ENCODE measurements at places on chromosomes 11 and 22.

DNA sequence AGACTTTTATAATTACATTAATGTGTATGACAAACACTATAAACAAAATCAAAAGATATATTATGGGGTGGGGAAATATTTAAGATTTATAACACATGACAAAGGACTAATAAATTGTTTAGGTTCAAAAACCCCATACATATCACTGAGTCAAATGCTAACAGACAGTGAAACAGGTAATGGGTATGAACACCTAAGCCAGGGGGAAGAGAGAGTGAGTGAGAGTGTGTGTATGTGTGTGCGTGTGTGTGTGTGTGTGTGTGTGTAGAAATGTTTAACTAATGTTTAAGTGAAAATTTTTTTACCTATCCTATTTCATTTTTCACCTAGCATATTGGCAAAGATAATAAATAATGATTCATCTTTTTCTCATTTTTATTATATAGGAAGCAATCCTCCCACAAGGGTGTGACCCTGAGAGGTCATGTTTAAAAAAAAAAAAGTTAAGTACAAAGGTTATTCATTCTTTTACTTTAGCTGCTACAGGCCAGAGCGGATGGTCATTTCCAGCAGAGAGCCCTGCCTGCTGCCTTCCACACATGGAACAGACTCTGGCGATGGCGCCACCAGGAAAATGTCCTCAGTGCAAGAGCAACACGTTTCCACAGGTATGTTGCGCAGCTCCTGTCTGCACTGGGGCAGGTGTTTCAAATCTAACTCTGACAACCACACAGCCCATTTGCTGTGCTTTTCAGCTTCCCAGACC is 72.9 kb downstream of the PISD start:
- no peak for DNase-seq

GRCh38 chr22:30390974-30391691 is 3.9 kb upstream of the RNF215 start:
- DNase-seq, result peak; percentile 58

- DNase-seq, result no peak
Observed at GRCh38 chr22:46749682-46750529, 11.9 kb upstream of the CERK start.

DNA sequence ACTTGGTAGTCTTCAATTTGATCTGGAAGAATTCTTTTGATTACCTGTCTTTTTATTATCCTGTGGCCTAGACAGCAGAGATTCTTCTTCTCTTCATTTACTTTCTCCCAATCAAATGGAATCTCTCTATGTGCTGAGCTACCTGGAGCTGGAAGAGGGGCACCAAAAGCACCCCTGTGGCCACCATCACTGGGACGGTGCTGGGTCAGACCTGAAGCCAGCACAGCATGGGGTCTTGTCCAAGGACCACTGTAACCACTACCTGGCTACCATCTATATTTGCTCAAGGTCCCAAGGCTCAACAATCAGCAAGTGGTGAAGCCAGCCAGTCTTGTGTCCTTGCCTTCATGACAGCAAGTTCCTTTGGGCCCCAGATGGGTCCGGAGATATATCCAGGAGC is 186.6 kb downstream of the JRKL start:
- DNase-seq, result no peak

DNA sequence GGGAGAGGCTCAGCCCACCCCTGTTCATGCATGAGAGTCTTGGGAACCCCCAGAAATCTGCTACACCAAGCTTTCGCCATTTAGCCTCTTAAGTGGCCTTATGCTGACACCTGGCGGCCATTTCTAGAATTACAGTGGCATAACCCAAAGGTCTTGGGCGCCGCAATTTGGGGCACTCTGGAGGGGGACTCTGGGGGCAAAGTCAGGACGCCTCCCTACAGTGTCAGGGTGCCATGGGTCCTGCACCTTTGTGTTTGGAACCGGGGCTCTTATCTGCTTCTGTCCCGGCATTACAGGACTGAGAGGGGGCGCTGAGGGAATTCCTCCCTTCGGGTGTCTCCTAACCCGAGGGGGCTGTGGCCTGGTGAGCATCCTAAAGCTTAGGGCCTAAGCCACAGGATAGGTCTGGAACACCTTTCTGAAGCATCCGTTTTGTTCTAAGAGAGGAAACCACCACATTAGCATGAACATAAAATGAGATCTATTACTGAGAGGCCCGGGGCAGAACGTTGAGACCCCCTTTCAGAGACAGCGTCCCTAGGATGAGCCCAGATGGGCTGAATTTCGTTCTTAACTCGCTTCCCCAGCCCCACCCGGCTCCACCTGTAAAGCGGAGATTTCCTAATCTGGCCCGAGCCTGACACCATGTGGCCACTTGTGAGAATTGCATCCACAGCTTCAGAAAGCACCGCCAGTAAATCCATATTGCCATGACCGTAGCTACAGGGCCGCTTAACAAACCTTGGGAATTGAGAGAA is 9.3 kb downstream of the INS start:
- DNase-seq, result peak; percentile 72

GRCh38 chr11:93188726-93189125 is 9.1 kb downstream of the SLC36A4 start:
- no peak for DNase-seq

DNA sequence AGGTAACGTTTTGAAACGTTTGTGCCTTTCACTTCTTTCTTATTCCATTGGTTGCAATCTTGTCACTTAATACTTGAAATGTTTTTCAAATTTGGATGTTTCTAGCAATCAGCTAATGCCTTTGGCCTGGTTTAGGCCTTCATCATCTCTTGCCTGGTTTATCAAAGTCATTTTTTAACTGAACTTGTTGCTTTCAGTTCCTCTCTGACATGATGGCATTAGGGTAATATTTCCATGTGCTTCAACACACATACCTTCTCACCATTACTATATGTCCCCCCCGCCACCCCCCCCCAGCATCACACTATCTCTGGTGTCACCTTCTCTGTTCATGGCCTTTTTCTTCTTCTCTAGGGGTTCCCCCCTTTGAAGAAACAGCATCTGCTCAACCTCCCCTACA is 1.5 kb upstream of the SYT9 start:
- DNase-seq, result no peak

DNA sequence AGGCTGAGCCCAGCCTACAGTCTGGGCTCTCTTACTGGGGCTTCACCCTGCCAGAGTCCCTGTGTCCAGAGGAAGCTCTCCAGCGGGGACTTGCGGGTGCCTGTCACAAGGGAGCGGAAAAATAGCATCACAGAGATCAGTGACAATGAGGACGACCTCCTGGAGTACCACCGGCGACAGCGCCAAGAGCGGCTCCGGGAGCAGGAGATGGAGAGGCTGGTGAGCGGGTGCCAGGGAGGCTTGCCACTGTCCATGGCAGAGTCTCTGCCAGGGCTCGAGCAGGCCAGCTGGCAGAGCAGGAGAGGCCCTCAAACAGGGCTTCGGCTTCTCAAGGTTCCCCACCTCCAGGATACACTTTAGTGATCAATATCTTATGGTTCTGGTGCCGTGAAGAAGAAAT is 21.0 kb downstream of the PHLDB1 start:
- no peak for DNase-seq

GRCh38 chr11:125072218-125072960 is 9.3 kb downstream of the SLC37A2 start:
- DNase-seq, result no peak

DNA sequence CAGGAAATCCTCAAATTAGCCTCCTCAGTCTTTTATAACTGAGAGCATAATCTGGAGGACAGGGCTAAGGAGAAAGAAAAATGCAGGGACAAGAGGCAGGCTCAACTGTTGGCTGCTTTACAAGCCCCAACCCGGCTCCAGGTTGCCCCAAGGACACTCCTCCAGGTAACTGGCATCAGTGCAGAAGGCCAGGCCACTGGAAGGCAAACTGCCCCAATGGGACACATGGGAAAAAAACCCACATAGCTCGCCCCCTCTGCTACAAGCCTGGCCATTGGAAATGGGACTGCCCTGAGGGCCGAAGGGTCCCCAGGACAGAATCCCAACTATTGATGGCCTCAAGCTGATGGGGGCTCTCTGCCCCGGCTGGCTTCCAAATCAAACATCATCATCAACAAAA is 17.9 kb upstream of the FBLN1 start:
- DNase-seq, result no peak

DNA sequence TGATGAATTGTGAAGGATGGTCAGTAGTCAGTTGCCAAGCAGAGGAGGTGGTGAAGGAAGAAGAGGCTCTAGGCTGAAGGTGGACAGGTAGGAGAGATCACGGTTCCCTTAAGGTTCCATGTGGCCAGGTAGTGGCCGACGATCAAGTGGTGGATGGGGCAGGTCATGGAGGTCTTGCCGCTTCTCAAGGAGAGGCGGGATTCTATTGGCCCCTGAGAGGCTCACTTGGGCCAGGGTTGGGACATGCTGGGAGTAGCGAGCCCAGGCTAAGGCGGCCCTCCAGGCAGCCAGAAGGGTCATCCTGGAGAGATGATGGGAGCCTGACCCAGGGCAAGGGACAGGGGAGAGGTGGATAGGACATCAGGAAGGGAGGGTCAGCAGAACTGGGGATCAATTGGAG is 20.9 kb upstream of the TMPRSS4 start:
- DNase-seq, result no peak

DNA sequence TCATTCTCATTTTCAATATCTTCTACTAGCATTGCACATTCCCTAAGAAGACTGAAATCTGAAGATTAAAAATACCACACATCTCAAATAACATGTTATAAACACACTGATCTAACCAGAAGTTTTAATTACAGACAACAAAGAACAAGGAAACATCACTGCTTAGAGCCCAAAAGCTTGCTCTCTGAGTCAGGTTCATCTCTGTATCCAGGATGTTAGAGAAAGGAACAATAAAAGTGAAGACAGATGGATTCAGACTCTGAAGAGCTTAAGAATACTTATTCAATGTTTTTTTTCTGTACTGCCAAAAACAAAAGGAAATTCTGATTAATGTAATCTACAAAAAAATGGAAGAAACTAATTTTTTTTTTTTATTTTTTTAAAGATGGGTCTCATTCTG is 16.5 kb downstream of the RDX start:
- no peak for DNase-seq

DNA sequence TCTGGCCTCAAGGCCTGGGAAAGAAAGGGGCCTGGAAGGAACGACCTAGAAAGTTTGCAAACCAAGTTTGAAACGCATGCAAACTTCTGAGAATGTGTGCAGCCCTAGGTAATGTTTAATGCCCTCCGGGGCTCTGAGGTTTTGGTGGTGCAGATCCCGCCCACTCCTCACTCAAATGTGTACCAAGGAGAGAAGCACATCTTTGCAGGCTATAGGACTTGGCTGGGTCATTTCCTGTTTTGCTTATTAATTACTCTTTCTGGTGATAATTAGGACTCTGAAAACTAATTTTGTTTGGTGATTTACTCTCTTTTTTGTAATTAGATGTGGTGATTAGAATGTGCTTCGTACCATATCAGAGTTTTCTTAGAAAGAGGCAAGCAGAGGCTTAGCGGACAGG is 625.9 kb upstream of the CADM1 start:
- no peak for DNase-seq

DNA sequence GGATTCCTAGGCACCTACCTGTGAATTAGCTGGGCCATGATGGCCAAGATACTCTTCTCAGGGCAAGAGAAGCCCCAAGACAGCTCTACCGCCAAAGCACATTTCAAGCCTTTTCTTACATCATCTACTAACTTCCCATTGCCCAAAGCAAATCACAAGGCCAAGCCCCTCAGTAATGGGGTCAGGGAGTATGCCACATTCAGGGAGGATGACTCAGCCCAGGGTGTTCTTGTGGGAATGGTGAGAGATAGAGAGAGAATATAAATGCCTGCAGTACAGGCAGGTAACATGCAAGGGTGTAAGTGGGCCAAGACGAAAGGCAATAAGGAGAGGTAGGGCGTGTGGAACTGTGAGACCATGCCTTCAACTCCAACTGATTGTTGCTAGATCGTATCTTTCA is 162.5 kb upstream of the ISX start:
- DNase-seq, result no peak

DNA sequence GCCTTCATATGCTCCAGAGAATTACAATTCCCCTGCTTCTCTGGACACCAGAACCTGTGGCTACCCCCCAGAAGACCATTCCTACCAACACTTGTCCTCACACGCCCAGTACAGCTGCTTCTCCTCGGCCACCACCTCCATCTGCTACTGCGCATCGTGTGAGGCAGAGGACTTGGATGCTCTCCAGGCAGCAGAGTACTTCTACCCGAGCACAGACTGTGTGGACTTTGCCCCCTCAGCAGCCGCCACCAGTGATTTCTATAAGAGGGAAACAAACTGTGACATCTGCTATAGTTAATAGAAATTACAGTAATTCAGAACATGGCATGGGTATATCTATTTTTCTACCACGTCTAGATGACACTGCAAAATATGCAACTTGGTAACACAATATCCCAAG is 9.8 kb downstream of the POU2AF3 start:
- no peak for DNase-seq

DNA sequence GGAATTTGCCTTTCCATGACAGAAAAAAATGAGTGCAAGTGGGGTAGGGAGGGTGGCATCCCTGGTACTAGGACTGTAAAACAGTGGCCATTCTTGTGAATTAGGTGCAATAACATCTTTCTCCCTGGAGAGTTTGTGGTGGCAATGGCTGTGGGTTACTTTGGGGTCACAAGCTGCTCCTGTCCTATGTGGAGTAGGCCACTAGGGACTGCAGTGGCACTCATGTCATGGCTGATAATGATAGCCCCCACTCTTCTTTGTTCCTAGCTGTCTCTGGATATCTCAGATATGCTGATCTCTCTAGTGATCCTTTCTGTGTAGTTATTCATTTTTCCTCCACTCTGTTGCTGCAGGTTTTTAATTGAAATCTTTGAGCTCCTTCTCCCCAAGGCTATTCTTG is 270.5 kb upstream of the CHORDC1 start:
- DNase-seq, result no peak

DNA sequence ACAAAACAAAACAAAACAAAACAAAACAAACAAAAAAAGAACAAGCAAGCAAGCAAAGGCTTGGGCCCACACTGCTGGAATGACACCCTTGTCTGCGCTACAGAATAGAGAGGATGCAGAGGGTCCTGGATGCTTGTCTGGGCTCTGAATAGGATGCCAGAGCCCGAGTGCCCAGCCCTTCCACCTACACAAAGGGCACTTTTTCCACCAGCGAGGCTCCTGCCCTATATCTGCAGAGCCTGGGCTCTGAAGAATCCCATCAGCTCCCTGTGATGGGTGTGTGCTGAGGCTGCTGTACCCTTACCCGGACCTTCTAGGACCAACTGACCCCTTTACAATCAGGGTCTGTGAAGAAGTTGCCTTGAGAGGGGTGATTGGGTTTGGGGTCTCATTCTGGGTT is 221.2 kb downstream of the DSCAML1 start:
- DNase-seq, result no peak

- DNase-seq, result no peak
Observed at GRCh38 chr11:124179310-124179709, 3.8 kb upstream of the OR10D3 start.
